ENCODE measurements at places on chromosomes 5 and 9. TPM values are rescaled to one million over a fixed set of nuclear protein-coding genes. Genes with fewer than 3 reads are reported as not detected.

Gene HAND1
- not detected for total RNA-seq

Gene FBP2
- not detected for total RNA-seq

Gene PCDHB5
- total RNA-seq = 2.8 TPM

Gene CAVIN4
- total RNA-seq = 0.51 TPM

Gene HSD17B3
- 0.86 TPM for total RNA-seq

Gene IFNE
- not detected for total RNA-seq

Gene WDR36
- total RNA-seq = 22.3 TPM

Gene IL5
- total RNA-seq = not detected

Gene C5orf46
- 1.9 TPM for total RNA-seq

Gene LHX6
- 8.3 TPM for total RNA-seq

Gene F2R
- 19.9 TPM for total RNA-seq

Gene HMHB1
- not detected for total RNA-seq

Gene MOB3B
- total RNA-seq = 4.0 TPM

Gene CEL
- 0.51 TPM for total RNA-seq

Gene ECSCR
- 46.6 TPM for total RNA-seq

Gene INSL4
- total RNA-seq = not detected

Gene LVRN
- 1.5 TPM for total RNA-seq

Gene BARHL1
- total RNA-seq = not detected

Gene IGIP
- 26.6 TPM for total RNA-seq

Gene PCDHB11
- 4.0 TPM for total RNA-seq

Gene PCDHA6
- total RNA-seq = 0.14 TPM

Gene DIAPH1
- 83.8 TPM for total RNA-seq

Gene IQGAP2
- 12.9 TPM for total RNA-seq

Gene C5orf58
- total RNA-seq = not detected

Gene TAS2R1
- not detected for total RNA-seq

Gene SARDH
- total RNA-seq = 1.8 TPM

Gene PCDHA10
- total RNA-seq = 0.52 TPM

Gene TAF11L12
- not detected for total RNA-seq

Gene ZNF300
- 4.8 TPM for total RNA-seq

Gene TXNDC8
- not detected for total RNA-seq

Gene PDLIM4
- 83.2 TPM for total RNA-seq

Gene PKD2L2
- not detected for total RNA-seq

Gene DDX4
- not detected for total RNA-seq

Gene WDR38
- not detected for total RNA-seq

Gene ANKRD34B
- total RNA-seq = not detected

Gene NUTM2G
- not detected for total RNA-seq

Gene PTPN3
- total RNA-seq = 2.1 TPM

Gene IFNB1
- total RNA-seq = not detected

Gene ADRA1B
- 8.0 TPM for total RNA-seq

Gene FOXD4L5
- total RNA-seq = 0.14 TPM

Gene BTNL8
- not detected for total RNA-seq

Gene TMOD1
- total RNA-seq = 57.8 TPM

Gene ZDHHC11B
- total RNA-seq = 14.9 TPM

Gene LRRC19
- total RNA-seq = not detected

Gene NFIB
- 305 TPM for total RNA-seq

Gene RANBP6
- 15.9 TPM for total RNA-seq

Gene DNAH5
- 0.19 TPM for total RNA-seq

Gene KIF24
- total RNA-seq = 0.74 TPM

Gene PCDHA13
- not detected for total RNA-seq

Gene DCTN4
- total RNA-seq = 58.7 TPM

Data from posterior vena cava (tissue), 2 donors.